Vagina (tissue), 2 donors: ENCODE measurements at places on chromosomes 12 and 14. TPM values are rescaled to one million over a fixed set of nuclear protein-coding genes. Genes with fewer than 3 reads are reported as not detected.

- DNase-seq: peak; percentile 77
These were observed 9.1 kb upstream of the CARMIL3 start for GRCh38 chr14:24042746-24043145.

KRT6C gene
- total RNA-seq: 257 TPM

GRCh38 chr14:79732911-79733655, 478.2 kb downstream of the DIO2 start:
- no peak for DNase-seq

DNA sequence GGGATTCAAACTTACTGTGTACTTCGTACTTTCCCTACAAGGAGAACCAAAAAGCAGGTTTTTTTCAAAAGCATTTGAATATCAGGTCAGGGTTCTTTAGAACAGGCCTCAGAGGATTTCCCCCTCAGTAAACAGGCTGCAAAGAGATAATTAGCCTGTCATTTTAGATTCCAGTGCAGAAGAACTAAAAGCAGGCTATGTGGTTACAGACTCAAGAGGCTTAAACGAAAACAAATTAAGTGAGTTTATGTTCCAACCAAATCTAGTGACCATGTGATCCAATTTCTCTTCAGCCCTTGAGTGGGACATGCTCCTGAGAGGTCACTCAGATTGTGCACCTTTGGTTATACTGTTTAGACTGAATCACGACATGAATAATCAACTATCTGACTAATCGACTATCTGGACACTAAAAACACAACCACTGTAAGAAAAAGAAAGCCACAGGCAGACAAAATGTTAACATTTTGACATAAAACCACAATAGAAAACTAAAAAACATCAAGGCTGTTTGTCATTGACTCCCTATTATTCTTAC, 4.5 kb downstream of the TMED8 start:
- DNase-seq: no peak

ATG2B gene
- 32.2 TPM for total RNA-seq

CLIP1 gene
- 135 TPM for total RNA-seq

PIANP gene
- total RNA-seq: 5.6 TPM

DNA sequence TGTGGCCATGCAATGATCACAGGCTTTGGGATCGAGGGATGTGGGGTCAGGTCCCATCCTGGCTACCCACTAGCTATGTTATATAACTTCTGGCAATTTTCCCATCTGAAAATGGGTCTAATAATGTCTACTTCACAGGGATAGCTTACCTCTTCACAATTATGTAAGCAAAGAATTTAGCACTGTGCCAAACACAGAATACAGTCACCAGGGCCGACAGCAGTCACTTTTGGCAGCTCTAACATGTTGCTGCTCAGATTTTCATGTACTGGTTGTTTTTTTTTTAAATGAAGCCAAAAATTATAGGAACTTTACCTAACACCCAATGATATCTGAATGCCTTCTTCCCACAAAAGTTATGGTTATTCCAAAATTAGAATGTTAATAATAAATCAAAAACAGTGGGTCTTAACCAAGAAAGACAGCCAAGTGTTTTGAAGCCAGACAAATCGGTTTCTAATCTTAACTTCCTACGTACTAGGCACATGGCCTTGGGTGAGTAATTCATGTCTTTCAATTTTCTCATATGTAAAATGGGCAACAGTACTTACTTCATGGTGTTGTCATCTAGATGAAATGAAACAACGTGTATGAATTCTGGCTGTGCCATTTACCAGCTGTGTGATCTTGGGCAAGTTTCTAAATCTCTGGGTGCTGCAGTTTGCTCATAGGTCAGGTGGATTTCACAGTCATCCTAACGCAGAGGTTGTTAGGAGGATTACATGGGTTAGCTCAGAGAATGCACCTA, 13.0 kb upstream of the PCED1B start:
- DNase-seq: no peak

DNA sequence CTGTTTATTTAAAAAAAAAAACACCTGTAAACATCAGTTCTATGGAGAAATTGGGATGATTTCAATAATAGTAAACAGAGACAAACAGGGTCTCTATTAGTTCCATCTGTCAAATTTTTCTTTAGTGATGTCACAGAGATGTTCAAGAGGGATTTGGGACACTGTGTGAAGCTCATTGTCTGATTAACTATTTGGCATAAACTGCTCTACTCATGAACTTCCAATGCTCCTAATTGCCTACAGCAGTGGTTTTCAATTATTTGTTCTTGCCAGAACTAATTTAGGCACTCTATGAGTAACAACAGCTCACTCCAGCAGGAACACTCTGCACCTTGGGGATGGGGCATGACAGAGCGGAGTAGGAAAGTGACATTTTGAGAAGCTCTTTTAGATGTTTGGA, 250.1 kb upstream of the PRKD1 start:
- no peak for DNase-seq

DNA sequence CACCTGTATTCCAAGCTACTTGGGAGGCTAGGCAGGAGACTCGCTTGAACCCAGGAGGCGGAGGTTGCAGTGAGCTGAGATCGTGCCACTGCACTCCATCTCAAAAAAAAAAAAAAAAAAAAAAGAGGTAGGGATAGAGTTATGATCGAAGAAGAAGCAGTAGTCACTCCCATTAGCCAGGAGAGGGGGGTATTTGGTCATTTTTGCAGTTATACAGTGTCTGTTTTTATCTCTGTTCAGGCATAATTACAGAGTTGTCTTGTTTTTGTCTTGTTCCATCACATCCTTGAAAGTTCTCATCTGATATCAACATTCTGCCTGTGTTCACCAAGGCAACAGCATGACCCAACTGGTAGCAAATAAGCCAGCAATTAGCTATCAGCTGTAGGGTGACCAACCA, 98.5 kb upstream of the TMPO start:
- no peak for DNase-seq

GRCh38 chr12:101789171-101789570, 41.6 kb downstream of the GNPTAB start:
- DNase-seq: no peak

- DNase-seq: no peak
These were observed 5.7 kb downstream of the GNG2 start for GRCh38 chr14:51865953-51866747.

DNA sequence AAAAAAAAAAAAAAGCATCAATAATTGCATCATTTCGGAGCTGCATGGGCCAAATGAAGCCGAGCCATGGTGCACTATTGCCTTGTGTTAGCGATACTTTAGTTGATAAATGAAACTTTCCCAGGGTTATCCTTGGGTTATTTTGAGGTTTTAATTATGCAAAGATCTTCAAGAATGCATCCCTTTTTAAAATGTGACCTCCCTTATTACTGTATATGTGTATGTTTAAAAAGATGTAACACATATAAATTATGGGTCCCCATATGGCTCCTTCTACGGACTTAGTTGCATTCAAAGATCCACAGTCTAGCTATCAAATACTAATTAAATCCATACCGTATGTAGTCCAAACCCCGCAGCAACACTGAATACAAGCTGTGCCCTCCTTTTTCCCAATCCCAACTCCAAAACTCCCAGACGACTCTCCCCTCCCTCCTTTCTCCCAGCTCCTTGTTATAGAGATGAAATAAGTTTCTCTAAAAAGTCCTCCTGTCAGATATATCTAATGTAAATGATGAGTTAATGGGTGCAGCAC, 129.3 kb upstream of the MAP1LC3B2 start:
- no peak for DNase-seq

TBX3 gene
- total RNA-seq: 57.0 TPM

DNA sequence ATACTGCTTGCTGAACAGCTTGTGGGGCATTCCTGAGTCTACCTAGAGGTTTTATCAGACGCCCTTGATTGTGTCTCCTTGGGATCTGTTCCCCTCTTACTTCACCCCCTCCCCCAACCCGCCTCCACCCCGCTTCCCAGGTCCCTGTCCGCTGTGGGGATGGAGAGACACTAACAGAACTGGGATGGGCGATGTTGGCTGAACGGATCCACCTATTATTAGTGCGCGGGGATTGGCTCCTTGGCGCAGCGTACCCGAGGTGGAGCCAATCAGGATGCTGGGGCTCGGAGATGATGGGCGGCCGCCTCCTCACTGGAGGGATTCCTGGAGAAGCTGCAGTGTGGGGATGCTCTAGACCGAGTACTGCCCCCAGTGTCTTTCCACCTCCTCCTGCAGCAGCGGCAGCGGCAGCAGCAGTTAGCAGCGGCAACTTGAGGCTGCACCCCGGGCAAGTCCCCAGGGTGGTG, at the start of gene SYT1:
Gene SYT1, plus strand, starts transcription at position 372 of the 467 bp plus-strand sequence.
- DNase-seq: no peak

- DNase-seq: no peak
These were observed 108.3 kb upstream of the HMGA2 start for GRCh38 chr12:65715961-65716360.

- no peak for DNase-seq
These were observed 513.4 kb downstream of the MED13L start for GRCh38 chr12:115763982-115764621.

DNA sequence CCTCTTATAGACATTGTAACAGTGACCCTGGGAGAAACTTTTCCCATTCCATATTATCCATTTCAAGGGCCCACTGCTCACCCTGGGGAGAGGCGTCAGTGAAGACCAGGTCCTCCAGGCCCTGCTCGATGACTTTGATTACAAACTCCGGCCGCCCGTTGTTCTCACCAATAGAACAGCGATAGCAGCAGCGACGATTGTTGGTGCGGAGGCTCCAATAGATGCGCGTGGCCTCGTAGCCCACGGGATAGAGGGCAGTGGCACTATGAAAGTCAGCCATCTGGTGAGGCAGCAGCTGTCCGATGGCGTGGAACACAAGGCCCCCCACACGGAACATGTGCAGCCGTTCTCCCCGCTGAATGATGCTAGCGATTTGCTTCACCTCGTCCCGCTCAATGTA, 7.5 kb upstream of the PRKAG1 start:
- no peak for DNase-seq

GRCh38 chr12:19970821-19971220, 397.5 kb upstream of the PDE3A start:
- DNase-seq: no peak

- DNase-seq: no peak
These were observed 45.4 kb downstream of the AEBP2 start for GRCh38 chr12:19484738-19485137.

RERG gene
- 31.9 TPM for total RNA-seq

SERPINA12 gene
- 8.6 TPM for total RNA-seq

GRCh38 chr14:94761348-94761996, 8.4 kb downstream of the GSC start:
- no peak for DNase-seq

- DNase-seq: no peak
These were observed at the start of gene NXPH4 for GRCh38 chr12:57216014-57216911. NXPH4 (plus strand) TSS chr12:57216794; CDS start chr12:57216970, 176 bp downstream.

DNA sequence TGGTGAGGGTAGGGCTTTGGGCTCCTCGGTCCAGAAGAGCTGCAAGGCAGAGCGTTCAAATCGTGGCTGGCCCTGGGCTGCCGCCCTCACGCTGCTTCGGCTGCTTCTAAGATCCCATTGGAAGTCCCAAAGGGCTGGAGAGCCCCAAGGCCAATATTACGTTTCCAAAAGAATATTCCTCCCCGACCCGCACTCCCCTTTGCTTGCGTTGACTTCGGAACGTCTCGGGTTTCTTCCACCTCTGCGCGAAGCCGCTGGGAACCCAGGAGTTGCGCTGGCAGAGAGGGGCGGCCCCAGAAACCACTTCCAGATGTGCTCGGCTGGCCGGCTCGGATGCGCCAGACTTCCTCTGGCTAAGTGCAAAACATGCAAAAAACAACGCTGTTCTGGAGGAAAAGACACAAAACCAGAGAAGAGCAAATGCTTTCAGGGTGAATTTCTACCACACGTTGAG, at the start of gene GLT8D2:
Gene GLT8D2, minus strand, starts transcription at position 285 of the 454 bp plus-strand sequence. CDS start 30,539 bp downstream, outside the sequence.
- no peak for DNase-seq

CLEC4A gene
- 2.2 TPM for total RNA-seq

KCNK10 gene
- 0.25 TPM for total RNA-seq

GRCh38 chr12:57031138-57031725, 14.9 kb upstream of the TAC3 start:
- no peak for DNase-seq

HCAR3 gene
- total RNA-seq: 0.74 TPM

COCH gene
- 35.6 TPM for total RNA-seq

DNA sequence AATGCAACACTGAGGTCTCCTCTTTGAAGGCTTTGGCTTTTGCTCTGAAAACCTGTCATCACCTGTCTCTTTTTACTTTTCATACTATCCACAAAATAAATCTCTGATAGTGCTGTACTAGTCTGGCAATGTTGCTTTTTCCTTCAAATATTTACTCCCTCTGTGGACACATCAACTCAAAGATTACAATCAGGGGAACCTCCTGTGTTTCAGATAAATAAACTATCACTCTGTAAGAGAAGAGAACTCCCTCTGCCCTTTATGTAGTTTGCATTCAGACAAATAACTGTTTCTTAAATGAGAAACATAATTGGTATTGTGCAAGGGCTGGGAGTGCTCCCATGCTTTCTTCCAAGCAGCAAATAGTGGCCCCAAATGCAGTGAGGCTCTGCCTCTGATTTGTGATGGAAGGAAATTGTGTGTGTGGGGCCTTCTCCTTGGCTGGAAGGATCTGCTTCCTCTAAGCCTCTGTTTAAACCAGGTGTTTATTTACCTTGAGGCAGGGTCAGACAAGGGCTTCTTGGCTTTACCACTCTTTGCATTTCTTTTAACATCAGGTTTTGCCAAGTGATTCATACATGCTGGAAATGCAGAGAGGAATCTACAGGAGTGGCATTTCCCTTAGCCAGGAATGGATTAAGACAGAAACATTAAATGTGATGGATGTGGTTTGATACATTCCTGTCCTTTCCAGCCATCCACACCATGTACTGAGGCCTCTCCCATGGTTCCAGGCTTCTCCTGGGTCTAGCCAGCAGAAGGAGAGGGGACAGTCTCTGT, 69.0 kb downstream of the AKAP6 start:
- DNase-seq: no peak

DNA sequence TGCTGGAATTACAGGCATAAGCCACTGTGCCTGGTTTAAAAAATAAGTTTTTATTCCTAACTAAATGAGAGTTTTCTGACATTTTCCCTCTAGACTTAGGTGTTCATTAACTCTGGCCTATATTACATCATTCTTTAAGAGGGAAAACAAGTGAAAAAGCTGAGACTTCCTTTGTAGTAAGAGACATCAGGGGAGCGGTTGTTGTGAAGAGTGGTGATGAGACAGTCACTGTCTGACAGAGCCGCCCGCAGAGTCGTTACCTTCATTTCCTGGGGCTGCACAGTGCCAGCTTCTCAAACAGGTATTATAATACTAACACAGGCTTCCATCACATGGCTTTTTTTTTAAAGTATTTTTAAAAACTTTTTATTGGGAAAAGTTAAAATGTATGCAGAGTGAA, 19.7 kb upstream of the TDRD9 start:
- no peak for DNase-seq

BCL11B gene
- total RNA-seq: 11.5 TPM

GRCh38 chr12:111434680-111435338, 29.1 kb downstream of the SH2B3 start:
- no peak for DNase-seq
